ENCODE measurements at places on chromosomes 7 and 10.

DNA sequence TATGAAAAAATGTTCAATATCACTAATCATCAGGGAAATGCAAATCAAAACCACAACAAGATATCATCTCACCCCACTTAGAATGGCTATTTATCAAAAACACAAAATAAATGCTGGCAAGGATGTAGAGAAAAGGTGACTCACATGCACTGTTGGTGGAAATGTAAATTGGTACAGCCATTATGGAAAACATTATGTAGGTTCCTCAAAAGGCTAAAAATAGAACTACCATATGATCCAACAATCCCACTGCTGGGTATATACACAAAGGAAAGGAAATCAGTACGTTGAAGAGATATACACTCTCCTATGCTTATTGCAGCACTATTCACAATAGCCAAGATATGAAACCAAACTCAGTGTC is 50.2 kb downstream of the CDK1 start:
- peak; percentile 82 for DNase-seq

GRCh38 chr7:139075871-139076686 is 33.4 kb downstream of the ZC3HAV1 start:
- no peak for DNase-seq

DNA sequence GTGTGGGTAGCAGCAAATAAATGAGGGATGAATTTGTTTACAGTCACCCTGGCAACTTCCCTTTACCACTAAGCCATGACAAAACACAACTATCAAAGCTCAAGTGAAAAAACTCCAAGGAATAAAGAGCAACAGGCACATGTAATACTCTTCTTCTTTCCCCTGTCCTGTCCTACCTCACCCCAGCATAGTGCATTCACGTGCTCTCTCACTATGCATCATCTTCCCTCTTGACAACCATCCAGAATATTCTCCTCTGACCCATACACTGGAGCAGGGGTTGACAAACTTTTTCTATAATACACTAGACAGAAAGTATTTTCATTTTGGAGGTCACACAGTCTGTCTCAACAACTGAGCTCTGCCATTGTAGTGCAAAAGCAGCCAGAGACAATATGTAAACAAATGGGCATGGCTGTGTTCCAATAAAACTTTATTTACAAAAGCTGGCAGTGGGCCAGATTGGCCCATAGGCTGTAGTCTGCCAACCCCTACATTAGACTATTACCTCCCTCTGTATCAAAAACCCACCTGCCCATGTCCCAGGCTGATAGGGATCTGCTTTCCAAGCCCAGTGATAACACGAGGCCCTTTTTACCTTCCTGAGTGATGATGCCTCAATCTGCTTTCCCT is 354.5 kb downstream of the FGFR2 start:
- DNase-seq, result no peak

DNA sequence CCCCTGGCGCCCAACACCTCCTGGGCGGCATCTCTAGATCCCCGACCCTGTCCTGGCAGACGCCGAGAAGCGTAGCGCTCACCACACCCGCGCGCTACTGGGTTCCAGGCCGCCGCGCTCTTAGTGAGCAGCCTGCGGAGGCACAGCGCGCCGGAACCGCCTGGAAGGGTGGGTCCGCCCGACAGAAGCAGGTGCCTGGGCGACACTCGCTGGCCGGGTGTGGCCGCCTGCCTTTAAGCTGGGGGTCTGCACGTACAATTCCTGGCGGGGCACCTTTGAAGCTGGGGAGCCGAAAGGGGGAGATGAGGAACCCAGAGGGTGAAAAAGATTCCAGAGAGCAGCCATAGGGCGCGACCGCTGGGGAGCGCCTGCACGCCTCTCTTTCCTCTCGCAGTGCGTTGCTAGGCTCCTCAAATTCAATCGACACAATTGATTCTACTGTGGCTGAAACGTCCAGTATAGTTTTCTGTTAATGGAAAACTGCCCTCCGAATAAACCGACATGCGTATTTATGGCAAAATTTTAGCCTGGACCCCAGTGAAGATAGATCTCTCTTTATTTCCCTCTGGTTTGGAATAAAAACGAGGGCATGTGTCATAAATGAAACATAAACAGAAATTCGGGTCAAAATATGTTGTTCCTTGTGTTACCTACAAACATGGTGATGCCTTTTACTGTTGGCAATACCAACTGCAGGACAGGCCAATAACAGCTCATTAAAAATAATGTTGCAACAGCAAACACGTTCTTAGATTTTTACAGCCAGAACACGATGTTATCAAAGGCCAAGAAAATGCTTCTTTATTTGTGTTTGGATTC is 4.6 kb downstream of the HMX3 start:
- no peak for DNase-seq

GRCh38 chr10:100890673-100891317 is 22.0 kb upstream of the SLF2 start:
- peak; percentile 68 for DNase-seq

GRCh38 chr7:41630741-41631140 is 72.1 kb downstream of the INHBA start:
- DNase-seq, result peak; percentile 9

DNA sequence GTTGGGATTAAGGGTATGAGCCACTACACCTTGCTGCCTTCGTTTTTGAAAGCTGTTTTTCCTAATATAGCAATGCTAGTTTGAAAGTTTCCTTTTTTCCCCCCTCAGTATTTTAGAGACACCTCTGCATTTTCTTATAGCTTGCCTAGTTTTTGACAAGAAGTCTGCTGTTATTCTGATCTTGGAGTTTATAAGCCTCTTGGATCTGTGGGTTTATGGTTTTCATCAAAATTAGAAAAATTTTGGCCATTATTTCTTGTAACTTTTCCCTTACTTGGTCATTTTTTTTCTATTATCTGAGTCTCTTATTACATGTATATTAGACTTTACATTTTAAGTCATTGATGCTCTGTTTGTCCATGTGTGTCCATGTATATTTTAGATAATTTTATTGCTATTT is 57.2 kb downstream of the SHOC2 start:
- DNase-seq, result no peak

DNA sequence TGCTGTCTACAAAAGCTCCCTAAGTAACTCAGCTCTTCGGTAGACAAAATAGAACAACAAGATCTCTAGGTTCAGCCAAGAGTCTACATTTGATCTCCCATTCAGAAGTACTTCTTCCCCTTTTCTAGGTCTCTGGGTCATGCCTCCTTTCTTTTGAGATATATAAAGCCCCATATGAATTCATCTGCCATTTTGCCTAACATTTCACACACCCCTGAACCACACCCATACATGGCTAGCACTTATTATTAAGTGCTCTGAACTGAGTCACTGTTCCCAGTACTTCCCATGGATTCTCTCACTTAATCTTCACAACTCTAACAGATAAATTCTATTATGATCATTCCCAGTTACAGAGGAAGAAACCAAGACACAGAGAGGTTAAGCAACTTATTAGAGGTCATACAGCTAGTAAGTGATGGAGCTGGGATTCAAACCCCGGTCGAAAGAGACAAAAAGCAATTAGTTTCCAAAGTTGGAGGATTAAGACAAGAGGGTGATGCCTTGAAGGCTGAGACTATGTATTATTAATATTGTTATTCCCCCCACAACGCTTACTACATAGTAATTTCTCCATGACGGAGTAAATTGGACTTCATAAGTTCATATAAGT is 17.3 kb downstream of the MYOF start:
- no peak for DNase-seq

GRCh38 chr7:47873762-47874161 is 74.5 kb downstream of the PKD1L1 start:
- DNase-seq, result peak; percentile 18
